GM12864 (cell line): ENCODE measurements at places on chromosomes 2 and 18.

DNA sequence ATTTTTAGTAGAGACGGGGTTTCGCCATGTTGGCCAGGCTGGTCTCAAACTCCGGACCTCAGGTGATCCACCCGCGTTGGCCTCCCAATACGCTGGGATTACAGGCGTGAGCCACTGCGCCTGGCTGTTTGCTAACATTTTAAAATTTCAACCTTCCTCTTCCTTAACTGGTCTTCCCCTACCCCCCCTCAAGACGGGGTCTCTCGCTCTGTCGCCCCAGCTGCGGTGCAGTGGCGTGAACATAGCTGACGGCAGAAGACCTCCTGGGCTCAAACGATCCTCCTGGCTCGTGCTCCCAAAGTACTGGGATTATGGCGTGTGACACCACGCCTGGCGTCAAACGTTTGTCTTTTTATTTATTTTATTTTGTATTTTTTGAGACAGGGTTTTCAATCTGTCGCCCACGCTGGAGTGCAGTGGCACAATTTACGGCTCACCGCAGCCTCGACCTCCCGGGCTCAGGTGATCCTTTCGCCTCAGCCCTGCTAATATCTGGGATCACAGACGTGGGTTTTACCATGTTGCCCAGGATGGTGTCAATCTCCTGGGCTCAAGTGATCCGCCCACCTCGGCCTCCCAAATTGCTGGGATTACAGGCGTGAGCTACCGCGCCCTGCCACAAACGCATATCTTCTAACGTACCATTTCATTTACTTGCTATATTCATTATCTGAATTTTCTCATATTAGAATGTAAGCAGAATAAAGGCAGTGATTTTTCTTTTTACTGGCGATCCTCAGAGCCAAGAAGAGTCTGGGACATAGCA lies 984 bp upstream of the MSH2 start:
- DNase-seq = no peak

GRCh38 chr2:208129744-208130711 lies at the start of gene CRYGC:
Gene CRYGC, minus strand, starts transcription at chr2:208129828. Its CDS starts 36 bp downstream, at chr2:208129792.
- no peak for DNase-seq

GRCh38 chr18:79609841-79610281 lies 69.7 kb upstream of the CTDP1 start:
- DNase-seq = no peak

- no peak for DNase-seq
These were observed 19.4 kb downstream of the FAM110C start for GRCh38 chr2:26891-27290.

DNA sequence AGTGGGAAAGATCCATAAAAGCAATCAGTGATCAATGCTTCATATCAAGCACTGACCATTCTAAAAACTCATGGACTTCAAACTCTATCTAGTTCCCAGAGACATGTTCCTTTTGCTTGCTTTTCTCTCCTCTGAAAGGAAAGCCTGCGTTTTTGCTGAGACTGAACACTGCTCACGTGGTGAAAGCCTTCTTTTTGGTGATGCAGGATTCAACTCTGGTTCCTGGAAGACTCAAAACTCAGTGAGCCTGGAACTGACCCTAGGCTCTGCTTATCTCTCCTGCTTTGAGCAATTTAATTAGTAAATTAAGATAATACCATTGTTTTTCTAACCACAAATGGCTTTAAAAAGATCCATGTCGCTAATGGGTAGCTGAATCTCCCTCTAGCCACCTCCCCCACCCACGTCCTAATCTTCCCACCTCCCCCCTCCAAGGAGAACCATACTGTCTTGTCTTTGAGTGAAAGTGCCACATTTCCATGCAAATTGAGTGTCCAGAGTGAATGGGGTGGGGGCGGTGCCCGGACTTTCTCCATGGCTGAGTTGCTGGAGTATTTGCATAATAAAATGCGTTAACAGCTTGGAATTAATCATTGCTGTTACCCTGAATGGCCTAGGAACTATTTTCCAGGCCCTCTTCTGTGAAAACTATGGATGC lies 130.5 kb downstream of the BCL11A start:
- DNase-seq = no peak

DNA sequence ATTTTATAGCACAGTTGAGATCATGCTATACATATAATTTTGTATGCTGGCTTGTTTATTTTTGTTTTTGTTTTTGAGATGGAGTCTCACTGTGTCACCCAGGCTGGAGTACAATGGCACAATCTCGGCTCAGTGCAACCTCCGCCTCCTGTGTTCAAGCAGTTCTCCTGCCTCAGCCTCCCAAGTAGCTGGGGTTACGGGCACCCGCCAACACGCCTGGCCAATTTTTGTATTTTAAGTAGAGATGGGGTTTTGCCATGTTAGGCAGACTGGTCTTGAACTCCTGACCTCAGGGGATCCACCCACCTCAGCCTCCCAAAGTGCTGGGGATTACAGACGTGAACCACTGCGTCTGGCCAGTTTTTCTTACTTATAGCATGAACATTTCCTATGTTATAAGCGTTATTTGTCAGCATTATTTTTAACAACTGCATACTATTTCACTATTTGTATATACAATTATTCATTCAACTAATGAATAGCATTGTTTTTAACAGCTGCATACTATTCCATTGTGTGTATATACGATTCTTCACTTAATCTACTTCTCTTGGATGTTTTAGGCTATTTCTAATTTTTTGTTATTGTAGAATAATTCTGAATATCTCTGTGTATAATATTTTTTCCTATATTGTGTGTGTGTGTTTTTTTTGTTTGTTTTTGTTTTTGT lies 3.5 kb downstream of the EHD3 start:
- no peak for DNase-seq

- DNase-seq = no peak
These were observed 60.2 kb downstream of the RALBP1 start for GRCh38 chr18:9535430-9535991.

GRCh38 chr2:180003073-180003472 lies 4.0 kb downstream of the CWC22 start:
- DNase-seq = no peak

GRCh38 chr18:62828091-62828640 lies 112.8 kb downstream of the PHLPP1 start:
- no peak for DNase-seq

DNA sequence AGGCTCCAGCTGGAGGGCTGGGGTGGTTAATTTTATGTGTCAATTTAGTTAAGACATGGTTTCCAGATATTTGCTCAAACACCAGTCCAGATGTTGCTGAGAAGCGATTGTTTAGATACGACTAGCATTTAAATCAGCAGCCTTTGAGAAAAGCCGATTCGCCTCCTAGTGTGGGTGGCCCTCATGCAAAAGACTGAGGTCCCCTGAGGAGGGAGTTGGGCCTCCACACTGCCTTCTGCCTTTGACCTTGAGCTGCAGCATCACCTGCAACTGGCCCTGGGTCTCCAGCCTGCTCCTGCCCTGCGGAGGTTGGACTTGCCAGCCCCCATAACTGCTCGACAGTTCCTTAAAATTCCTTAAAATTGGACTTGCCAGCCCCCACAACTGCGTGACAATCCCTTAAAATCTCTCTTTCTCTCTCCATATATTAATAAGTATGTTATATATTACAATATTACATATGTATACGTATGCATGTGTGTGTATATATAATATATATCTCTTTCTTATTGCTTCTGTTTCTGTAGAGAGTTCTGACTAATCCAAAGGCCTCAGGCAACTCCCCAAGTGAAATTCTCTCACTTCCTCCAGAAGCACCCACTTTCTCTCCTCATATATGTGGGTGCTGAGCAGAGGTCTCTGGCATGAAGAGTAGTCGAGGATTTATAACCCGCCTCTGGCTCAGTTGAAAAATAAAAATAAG lies 14.4 kb downstream of the FBLN7 start:
- DNase-seq = no peak

DNA sequence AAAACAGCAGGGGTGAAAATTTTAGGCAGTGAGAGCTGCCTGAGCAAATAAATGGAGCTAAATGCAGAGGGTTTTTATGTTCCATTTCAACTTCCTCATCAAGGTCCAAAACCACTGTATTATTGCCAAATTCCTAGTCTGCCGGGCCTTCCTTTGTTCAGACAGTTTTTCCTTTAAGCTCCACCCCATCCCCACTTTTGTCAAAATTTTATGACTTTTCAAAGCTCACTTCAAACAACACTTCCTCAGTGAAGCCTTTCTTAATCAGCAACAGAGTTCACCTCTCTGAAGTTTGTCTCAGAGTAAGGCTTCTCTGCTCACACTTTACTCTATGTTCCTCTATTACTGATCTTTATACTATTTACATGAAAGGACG lies 81.3 kb downstream of the CERKL start:
- DNase-seq = no peak

DNA sequence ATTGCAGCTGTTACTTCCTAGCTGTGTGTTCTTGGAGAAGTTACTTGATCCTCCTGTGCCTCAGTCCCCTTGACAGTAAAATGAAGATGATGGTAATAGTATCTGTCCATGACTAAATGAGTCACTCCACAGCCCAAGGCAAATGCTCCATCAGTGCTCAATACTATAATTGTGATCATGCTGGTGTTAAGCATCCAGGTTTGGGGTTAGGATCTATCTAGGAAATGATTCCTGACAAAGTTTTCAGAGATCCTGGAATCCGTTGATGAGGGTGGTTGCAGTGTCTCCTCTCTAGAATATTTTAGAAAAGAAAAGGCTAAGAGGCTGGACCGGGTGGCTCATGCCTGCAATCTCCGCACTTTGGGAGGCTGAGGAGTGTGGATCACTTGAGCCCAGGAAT lies 2.7 kb upstream of the PRELID3A start:
- DNase-seq = no peak

DNA sequence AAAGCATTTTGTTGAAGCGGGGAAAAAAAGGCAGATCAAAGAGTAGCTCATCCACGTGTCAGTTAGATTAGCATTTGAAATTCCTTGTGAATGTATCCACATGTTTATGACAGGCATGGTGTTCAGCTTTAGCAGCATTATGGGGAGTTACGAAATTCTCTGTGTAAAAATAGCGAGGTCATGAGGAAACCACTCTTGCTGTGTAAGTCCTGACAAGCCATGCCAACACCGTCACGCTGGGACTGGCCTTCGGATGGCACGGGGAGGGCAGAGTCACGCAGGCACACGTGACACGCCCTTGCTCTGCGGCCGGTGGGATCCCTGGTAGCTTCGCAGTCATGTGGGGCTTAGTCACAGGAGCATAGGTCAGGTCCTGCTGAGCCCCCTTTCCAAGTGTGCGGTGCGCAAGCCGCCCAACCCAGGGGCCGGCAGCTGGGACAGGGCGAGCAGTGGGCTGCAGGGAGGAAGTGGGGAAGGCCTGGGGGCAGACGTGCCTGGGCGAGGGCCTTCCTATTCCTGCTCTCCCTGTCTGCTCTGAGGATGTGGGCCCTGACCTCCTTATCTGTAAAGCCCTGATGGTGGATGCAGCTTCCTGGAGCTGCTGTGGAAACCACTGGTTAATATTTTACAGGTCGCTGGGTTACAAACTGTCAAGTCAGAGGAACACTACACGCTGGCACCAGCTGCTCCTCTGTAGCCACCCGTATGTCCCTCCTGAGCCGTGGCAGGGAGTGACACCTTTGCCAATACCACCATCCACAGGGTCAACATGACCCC lies 18.0 kb downstream of the MBP start:
- no peak for DNase-seq

DNA sequence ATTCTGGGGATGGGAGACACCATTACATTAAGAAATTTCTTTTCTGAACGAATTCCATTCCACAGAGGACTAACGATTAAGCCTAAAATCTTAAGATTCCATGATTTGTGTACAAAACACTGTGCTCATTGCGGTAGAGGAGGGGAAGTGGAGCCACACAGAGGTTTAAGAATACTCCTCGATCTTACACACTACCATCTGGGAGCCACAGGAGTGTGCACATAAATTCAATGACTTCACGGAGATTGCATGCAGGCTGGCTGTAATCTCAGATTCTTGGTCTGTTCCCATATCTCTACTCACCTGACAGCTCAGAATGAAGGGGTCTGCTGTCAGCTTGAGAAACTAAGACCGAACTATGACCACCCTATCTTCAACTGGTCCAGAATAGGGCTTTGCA lies 762 bp downstream of the VPS4B start:
- no peak for DNase-seq

GRCh38 chr2:232529806-232530547 lies 4.0 kb downstream of the CHRND start:
- DNase-seq = no peak

DNA sequence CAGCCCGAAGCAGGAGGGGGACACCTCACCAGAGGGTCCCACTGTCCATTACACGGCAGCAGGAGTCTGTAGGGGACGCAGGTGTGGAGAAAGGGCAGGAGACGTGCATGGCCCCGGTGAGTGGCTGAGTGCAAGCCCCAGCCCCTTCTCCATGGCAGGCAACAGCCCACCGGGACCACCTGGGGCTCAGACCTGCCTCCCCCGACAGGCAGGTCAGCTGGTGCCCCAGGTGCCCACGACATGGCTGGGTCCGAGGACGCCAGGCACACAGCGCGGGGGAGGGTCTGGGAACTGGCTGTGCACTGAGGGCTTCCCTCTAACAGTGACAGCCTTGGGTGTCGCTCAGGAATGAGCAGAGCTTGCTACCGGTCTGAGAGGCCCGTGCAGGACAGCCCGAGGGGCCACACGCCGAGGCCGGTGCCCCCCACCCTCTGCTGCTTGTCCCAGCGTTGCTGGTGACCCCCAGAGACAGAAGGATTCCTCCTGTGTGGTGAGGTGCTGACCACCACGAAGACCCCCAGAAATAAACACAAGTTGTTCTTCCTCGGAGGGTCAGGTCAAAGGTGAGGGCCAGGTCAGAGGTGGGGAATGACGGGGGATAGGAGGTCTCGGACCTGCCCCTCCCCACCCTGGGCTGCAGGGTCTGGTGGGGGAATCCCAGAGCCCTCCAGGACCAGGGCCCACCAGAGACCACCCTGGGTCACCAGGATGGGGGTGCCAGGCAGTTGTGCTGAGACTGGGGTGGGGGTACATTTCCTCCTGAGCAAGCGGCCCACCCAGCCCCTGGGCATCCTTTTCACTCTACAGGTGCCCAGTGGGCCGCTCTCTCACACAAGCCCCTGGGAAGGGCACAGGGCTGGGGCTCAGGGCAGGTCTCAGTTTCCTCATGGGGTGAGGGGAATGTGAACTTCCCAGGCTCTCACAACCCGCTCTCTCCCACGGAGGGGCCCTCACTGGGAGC lies 50.6 kb downstream of the SLC66A2 start:
- no peak for DNase-seq

- DNase-seq = no peak
These were observed 7.3 kb upstream of the COL3A1 start for GRCh38 chr2:188966728-188967440.

DNA sequence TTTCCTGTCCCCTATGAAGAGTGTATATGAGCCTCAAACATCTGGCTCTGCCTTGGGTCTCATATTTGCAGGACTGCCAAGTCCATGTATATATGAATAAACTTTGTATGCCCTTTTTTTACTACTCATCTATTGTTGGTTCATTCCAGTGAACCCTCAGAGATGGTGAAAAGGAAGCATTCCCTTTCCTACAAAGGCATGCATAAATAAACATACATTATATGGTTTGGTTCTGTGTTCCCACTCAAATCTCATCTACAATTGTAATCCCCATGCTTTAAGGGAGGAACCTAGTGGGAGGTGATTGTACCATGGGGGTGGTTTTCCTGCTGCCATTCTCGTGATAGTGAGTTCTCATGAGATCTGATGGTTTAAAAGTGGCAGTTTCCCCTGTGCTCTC lies 534.2 kb downstream of the SPAG16 start:
- DNase-seq = no peak

- no peak for DNase-seq
These were observed 56.1 kb downstream of the OSBPL6 start for GRCh38 chr2:178250429-178250828.
